ENCODE measurements at places on chromosomes 3 and 15.

- no peak for DNase-seq
Observed at GRCh38 chr15:41417418-41418195, 712 bp downstream of the RTF1 start.

GRCh38 chr15:100734586-100734985, 132.2 kb downstream of the ASB7 start:
- DNase-seq = no peak

GRCh38 chr3:127823426-127823857, 1.1 kb upstream of the MGLL start:
- DNase-seq = no peak

DNA sequence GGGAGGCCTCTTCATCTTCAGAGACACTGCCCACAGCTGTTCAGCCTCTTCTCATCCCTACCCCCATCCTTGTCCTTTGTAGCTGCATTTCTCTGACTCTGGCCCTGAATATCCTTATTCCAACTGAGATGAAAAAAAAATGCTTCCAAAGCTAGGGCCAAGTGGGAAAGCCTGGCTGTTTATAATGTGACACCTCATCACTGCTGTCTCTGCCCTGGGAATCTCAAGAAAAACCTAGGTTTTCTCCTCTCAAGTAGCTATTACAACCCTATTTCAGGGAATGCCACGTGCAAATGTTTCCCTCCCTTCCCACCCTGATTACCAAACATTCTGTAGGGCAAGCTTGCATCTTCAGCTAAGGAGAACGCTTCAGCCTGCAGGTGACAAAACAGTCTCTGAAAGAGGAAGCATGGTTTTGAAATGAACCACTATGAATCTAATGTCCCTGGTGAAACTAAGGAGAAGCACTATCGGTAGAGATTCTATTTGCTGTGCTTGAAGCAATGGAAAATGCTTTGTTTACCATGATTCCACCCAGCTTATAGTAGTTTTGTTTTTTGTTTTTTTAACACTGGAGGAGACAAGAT, 65.4 kb downstream of the USF3 start:
- no peak for DNase-seq

GRCh38 chr15:78065284-78065872, 12.1 kb downstream of the TBC1D2B start:
- peak; percentile 88 for DNase-seq

DNA sequence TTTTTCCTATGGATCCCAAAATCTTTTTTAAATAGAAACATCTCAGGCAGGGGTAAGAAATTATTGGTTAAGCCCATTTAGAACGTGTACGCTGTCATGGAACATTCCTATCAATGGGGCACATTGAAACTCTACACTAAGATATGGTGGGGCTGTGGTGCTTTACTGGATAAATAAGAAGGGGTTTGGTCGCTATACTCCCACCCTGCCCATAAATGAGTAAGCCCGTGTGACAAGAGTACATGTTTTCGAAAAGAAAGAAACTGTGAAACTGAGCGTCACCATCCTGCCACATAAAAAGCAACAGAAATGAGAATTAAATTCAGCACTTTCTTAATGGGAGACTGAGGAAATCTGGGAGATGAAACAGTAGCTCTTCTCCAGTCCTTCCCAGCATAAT, 929.7 kb upstream of the CFAP20DC start:
- DNase-seq = no peak

DNA sequence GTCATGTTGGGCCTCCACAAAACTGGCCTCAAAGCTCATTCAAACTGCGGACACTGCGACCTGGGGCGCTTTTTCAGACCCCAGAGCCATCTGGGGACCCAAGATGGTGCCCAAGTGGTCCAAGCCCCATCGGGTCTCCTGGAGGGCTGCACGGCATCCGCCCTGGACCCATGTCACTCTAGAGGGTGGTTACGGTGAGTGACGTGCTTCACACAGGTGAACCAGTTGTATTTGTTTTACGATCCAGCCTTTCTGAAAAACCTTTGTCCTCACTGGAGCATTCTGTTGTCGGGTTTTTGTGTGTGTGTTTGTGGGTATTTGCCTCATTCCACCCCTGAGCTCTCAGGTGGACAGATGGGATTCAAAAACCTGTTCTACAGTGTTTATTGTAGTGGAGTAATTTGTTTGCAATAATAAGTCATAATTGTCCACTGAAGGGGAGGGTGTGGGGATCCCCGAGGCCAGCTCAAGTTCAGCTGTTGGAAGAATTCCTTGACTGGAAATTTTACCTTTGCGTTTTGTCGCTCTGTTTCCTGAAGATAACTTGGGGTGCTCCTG, 1.9 kb downstream of the SLC51A start:
- no peak for DNase-seq

DNA sequence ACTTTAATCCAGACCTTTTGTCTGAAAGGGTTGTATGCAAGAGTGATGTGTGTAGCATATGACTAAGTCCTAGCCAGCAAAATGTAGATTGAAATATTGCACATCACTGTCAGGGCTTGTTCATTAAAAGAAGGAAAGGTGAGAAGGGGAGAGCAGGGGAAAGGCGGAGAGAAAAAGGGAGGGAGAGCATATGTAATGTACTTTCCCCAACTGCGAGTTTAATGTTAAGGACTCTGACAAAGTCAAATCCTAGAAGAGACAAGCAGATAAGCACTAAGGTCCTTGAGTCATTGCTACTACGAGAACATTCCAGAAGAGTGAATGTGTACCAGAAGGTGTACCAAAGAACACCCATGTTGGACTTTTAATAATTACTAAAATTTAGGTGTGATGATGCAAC, 1336.7 kb downstream of the NSUN3 start:
- DNase-seq = no peak

GRCh38 chr3:172987273-172987672, 153.8 kb downstream of the SPATA16 start:
- DNase-seq = no peak

- no peak for DNase-seq
Observed at GRCh38 chr15:93189561-93189960, 100.5 kb upstream of the RGMA start.

DNA sequence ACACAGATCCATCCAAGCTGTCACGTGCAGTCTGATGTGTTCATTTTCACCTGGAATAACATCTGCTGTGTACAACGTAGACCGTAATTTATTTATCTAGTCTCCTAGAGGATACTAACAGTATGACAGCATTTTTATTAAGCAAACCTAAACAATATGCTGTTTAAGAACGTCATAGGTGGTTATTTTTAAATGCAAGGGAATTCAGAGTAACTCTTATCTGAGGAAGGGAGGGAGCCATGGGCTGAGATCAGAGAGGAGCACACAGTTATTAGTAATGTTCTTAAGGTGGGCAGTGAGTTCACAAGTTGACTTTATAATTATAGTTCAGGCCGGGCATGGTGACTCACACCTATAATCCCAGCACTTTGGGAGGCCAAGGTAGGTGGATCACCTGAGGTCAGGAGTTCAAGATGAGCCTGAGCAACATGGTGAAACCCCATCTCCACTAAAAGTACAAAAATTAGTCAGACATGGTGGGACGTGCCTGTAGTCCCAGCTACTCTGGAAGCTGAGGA, 193.6 kb downstream of the UACA start:
- no peak for DNase-seq

- DNase-seq = no peak
Observed at GRCh38 chr15:57570340-57570739, 21.4 kb upstream of the MYZAP start.

DNA sequence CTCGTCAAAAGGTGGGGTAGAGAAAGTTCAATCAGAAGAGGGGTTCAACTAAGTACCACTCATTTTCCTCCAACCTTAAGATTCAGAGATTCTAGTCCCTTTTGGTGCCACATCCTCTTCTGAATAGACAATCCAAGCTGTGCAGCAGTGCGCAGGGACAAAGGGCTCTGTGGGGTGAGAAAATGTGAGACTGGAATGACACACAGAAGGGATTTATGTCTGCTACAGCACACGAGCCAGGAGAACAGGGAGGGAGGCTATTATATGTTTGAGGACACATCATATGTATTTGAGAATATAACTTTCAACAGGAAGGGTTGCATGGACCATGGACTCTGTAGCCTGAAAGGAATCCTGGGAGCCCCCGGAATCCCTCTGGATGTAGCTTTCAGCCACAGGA, 33.0 kb downstream of the LSM3 start:
- DNase-seq = no peak

- DNase-seq = no peak
Observed at GRCh38 chr3:136783708-136784191, 31.6 kb upstream of the STAG1 start.

- no peak for DNase-seq
Observed at GRCh38 chr3:81761904-81762580, 597 bp upstream of the GBE1 start.

DNA sequence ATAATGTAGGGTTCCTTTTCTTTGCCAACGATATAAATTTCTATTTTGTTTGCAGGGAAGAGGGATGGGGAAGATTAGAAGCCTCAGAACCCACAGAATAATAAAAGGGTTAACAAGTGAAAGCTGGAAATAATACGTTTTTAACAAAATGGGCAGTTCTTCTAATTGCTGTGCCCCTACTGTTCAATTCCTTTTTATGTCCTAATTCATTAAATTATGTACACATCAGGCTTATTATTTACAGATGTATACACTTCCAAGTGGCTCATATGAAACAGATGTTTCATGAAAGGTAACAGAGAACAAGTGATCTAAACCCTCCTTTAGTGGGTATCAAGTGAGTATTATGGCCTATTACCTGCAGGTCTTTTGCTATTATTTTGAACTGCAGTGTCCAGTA, 16.2 kb downstream of the RARB start:
- no peak for DNase-seq

GRCh38 chr3:71815340-71816067, 30.6 kb upstream of the PROK2 start:
- no peak for DNase-seq

GRCh38 chr3:187165144-187165543, 25.8 kb upstream of the RPL39L start:
- DNase-seq = peak; percentile 15

- no peak for DNase-seq
Observed at GRCh38 chr3:101940521-101941317, 91.4 kb downstream of the NFKBIZ start.

- DNase-seq = no peak
Observed at GRCh38 chr3:116140100-116140689, 305.1 kb downstream of the LSAMP start.

- DNase-seq = no peak
Observed at GRCh38 chr3:28574036-28574435, 225.4 kb upstream of the AZI2 start.

- no peak for DNase-seq
Observed at GRCh38 chr3:151319628-151320027, 3.0 kb upstream of the GPR87 start.

DNA sequence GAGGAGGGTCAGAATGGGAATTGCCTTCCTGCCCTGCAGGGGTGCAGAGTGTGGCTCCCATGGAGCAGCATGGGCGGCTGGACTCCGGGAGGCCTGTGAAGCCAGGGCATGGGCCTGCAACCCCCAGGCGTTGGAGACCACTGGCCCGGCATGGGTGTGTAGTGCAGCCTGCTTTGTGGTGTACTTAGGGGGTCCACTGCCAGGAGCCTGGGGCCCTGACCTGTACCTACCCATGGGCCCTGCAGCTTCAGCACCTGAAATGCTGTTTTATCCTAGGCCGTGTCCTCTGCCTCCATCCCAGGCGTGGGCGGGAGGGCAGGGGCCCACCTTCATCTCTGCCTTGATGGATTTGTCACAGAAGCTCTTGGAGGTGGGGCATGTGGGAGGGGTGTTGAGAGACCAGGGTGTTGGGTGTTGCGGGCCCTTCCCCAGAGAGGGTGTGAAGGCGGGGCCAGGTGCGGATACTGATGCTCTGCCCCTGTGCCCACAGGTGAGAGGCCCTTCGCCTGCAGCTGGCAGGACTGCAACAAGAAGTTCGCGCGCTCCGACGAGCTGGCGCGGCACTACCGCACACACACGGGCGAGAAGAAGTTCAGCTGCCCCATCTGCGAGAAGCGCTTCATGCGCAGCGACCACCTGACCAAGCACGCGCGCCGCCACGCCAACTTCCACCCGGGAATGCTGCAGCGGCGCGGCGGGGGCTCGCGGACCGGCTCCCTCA, 45.0 kb downstream of the KLF13 start:
- no peak for DNase-seq

DNA sequence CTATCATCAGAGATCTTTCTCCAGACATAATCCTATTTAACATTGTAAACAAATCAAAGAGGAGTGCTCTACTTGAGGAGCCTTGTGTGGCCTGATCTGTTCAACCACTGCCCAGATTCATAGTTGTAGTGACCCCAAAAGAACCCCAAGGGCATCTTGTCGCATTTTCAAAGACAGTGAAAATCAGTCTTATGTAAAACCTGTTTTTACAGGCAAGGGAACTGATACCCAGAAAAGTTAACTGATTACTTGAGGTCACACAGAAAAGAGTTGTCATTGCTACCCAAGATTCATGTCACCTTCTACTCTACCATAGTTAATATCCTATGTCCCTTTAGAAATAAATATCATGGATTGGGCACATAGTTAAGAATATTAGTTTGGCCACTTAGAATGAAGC, 40.5 kb upstream of the ARPP21 start:
- DNase-seq = no peak

DNA sequence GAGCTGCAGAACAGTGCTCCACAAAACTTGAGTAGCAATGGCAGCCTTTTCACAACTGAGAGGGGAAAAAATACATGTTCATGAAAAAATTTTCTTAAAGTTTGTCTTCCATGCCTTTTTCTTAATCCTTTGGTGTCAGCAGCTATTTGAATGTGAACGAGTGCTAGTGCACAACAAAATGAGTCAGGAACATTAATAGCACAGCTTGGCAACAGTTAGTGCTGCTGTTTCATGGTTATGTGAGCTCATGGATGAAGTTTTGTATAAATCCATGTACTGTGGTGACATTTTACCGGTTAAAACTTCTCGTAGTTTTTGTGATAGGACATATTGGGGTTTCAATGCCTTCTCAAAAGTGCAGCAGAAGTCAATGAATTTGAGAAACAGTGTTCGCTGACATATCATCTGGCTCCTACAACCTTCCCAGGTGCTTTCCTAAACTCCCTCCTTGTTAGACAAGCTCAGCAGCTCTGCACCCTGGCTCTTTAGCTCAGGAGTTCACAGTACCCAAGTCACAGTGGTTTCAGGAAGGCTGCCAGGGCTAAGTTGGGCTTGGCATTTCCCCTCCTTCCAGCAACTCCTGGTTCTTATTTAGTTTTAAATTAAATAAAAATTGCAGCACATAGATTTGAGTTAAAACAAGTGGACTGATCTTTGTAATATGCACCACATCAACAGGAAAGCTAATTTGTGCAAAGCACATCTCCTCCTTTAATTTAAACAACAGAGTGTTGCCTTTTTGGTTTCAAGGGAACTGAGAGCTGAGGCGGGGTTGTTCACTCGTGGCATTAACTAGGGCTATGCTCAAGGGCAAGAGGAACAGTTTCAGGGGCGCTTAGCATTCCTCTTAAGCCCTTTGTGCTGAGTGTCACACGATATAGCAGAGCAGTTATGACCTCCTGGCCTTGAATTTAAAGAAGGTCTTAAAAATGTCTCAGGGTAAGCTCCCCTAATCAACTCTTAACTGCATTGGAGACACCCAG, 362.8 kb downstream of the CHST2 start:
- peak; percentile 13 for DNase-seq

- DNase-seq = no peak
Observed at GRCh38 chr3:134929976-134930375, 134.9 kb downstream of the EPHB1 start.

All from gastrocnemius medialis (tissue), 4 donors.